ENCODE measurements at places on chromosomes 4 and X.
A peak's percentile ranks its signal among the peaks of the same experiment; 100 is the strongest.

GRCh38 chrX:123408821-123409737 is 225.0 kb downstream of the GRIA3 start:
- DNase-seq, result no peak

DNA sequence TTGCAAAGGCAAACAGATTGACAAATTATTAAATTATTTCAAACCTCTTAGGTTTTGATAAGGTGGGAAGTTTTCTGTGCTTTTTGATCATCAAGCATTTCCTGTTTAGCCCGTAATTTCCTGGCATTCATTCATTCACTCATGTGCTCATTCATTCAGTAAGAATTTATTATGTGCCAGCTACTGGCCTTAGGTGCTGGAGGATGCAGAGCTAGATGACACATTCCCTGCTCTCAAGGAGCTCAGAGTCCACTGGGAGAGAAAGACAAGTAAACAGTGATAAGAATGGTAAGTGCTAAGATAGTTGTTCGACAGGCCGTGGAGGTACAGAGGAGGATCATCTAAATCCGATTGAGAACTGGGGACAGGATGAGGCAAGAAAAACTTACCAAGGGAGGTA is 153.0 kb downstream of the DCTD start:
- no peak for DNase-seq

- DNase-seq, result no peak
Observed at GRCh38 chr4:48680848-48681568, 99.1 kb downstream of the FRYL start.

- peak; percentile 24 for DNase-seq
Observed at GRCh38 chrX:44903830-44904530, 31.0 kb downstream of the KDM6A start.

DNA sequence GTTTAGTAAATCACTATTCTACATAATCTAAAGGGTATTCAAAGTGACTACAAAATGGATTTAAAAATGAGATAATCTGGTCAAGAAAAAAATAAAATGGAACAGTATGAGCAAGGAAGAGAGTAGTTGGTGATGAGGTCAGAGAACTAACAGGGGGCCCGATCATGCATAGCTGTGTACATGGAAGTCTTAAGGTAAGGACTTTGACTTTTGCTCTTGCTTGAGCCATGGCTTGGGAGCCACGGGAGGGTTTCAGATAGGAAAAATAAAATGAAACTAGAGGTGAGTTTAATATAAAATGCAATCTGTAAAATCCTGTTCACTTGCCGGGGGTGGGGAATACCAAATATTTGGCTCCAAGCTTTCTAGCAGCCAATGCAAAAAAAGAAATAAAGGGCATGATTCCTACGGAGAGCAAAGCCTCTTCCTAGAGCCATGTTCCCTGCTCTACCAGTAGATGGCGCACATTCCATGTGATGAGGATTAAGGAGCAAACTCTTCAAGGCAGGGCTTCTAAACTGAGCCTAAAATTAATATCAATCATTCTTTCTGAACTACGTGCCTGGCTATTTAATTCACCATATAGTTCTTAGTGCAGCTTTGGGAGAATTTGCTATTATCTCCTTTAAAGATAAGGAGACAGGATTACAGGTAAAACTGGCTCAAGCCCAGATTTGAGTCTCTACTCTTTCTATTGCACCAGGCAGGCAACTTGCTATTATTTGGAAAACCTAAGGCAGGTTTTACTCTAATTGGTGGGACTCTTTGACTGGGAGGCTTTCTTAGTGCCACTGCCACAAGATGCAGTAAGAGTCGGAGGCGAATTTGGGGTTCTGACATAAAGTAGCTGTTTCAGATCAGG is 6.8 kb upstream of the CLCN5 start:
- DNase-seq, result peak; percentile 22

DNA sequence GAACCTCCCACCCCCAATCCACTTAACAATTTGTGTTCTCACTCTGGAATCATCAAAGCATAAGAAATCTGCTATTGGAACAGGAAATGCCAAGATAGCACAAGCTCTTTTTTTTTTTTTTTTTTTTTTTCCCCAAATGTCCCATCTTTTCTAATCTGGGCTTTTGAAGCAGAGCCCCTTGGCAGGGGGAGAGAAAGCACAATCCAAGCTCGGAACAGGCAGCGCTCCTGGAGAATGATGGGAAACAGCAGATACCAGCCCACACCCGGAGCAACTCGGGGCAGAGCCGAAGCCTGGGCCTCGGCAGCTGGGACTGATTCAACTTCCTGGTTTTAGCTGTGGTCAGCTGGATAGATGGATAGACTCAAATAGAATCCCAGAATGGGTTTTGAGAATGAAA is 235.1 kb downstream of the QDPR start:
- no peak for DNase-seq

GRCh38 chrX:132671229-132671641 is 182.4 kb upstream of the MBNL3 start:
- no peak for DNase-seq

DNA sequence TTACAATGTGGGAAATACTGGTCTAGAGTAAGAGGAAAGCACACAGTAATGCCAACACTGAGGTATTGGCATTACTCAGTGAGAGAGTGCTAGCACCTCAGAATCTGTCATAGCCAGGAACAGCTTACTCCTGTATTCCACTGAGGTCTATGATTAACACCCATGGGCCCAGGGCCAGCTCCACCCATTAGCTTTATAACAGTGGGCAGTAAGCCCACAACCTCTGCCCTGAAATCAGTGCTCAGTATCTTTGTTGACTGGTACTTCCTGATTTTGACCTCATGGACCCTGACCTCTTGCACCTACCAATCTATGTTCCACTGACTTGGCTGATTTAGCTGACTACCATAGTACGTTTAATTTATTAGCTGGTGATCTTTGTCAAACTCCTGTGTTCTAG is 56.1 kb downstream of the LANCL3 start:
- DNase-seq, result no peak

DNA sequence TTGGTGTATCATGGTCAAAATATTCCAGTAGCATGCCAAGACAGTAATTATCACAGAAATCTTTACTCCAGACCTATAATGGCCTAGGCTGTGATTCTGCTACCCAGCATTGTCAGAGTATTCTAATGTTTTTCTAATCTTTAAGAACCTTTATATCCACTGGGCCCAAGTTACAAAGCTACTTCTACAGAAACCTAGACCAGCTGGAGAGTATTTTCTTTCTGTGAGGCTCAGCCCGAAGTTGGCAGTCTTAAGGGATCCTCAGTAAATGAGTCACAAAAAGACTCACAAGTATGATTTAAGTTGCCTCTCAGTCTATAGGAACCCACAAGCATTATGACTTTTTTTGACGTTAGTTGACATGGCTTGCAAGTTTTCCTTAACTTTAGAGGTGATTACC is 638.5 kb upstream of the FAM241A start:
- no peak for DNase-seq

GRCh38 chr4:3387943-3388361 is 53.8 kb upstream of the HGFAC start:
- DNase-seq, result no peak

DNA sequence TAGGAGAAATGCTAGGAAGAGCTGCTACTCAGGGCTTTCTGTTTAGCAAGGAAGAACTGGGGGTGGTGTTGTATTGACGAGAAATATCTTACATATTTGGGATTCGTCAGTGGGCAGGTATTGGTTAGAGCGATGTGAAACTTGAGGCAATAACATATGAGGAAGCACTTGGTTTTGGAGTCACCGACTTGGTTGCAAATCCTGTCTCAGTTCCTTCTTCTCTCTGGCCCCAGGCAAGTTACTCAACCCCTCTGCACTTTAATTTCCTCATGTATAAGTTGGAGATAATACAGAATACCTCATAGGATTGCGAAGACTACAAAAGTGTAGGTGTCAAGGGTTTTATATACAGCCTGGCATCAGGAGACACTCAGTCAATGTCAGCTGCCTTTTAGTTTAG is 34.1 kb downstream of the GPAT3 start:
- no peak for DNase-seq

DNA sequence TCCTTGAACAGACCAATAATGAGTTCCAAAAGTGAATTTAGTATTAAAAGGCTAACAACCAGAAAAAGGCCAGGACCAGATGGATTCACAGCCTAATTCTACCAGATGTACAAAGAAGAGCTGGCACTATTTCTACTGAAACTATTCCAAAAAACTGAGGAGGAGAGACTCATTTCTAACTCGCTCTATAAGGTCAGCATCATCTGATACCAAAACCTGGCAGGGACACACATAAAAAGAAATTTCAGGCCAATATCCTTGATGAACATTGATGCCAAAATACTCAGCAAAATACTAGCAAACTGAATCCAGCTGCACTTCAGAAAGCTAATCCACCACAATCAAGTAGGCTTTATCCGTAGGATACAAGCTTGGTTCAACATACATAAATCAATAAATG is 35.8 kb upstream of the USP46 start:
- no peak for DNase-seq

DNA sequence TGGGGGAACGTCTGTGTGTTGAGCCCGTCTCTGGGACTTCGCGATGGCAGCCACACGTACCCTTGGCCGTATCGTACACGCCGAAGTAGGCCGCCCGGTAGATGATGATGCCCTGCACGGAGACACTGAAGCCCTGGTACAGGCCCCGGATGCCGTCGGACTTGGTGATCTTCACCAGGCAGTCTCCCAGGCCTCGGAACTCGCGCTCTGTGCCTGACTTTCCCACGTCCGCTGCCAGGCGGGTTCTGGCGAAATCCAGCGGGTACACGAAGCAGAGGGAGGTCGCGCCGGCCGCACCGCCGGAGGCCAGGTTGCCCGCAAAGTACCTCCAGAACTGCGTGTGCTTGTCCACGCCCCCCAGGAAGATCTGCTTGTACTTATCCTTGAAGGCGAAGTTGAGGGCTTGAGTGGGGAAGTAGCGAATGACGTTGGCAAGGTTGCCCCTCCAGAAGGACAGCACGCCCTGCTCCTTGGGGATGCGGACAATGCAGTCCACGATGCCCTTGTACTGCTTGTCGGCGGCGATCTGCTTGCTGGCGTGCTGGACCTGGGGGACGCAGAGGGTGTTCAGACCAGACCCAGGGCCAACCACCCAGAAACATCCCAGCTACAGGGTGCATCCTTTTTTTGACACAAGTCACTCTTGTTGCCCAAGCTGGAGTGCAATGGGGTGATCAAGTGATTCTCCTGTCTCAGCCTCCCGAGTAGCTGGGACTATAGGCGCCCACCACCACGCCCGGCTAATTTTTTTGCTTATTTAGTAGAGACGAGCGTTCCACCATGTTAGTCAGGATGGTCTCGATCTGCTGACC is 2.5 kb downstream of the SLC25A6 start:
- DNase-seq, result no peak

DNA sequence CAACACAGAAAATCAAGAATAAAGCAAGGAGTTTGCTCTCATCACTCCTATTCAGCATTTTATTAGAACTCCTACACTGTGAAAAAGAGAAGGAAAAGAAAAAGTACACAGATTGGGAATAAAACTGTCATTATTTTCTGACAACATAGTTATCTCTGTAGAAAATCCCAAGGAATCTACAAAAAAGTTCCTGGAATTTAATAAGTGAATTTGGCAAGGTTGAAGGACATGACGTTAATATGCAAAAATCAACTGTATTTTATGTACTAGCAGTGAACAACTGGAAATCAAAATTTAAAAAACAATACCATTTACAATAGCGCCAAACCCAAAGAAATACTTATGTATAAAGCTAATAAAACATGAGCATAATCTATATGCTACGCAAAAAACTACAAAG is 26.3 kb downstream of the CHIC2 start:
- DNase-seq, result no peak

DNA sequence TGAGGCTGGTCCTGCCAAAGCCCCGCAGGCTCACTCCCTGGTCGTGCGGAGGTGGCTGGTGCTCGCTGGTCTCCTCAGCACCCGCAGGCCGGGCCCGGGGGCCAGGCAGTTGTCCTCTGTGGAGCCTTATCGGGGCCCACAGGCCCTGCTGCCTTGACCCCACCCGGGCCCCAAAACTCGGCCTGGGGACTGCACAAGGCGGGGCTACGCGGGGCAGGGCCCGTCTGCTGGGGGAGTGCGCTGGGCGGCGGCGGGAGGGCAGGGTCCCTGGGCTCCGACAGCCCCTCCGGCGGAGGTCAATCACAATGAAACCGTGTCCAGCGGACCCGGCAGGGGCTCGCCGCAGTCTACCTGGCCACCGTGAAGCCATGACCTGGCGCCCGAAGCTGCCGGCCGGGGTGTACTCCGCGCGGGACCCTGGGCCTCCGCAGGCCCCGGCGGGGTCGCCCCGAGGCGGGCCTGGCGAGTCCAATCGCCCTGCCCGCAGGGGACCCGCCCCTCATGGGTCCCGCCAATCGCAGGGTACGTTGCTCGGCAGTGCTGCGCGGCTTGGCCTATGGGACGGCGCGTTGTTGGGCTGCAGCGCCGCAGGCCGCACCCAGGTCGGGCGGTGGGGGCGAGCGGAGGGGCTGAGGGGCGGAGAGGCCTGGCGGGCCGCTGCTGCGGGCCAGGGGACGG is at the start of gene ADD1:
ADD1 (plus strand) TSS at position 582 of the 678 bp plus-strand sequence. CDS start 32,072 bp downstream, outside the sequence.
- DNase-seq, result peak; percentile 85

- no peak for DNase-seq
Observed at GRCh38 chrX:151975228-151975593, 735 bp upstream of the GABRE start.

- DNase-seq, result no peak
Observed at GRCh38 chrX:1165535-1166196, 46.8 kb downstream of the CRLF2 start.

DNA sequence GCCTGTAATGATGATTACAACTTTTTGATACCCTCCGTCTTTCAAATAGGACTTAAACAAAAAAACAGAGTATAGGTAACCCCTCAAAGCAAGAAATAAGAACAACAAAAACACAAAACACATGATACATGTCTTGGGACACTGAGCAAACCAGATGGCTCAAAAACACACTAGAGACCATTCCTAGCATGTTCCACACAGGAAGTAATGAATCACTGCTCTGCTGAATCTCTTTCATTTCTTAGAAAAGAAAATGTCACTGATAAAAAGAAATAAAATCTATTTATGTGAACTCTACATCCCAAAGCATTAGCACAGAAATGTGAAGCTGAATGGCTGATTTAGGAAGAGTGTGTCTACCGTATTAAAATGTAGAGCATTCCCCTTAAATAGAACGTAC is 134.5 kb upstream of the IL15 start:
- no peak for DNase-seq

GRCh38 chr4:3834186-3834662 is 68.0 kb downstream of the ADRA2C start:
- DNase-seq, result no peak

DNA sequence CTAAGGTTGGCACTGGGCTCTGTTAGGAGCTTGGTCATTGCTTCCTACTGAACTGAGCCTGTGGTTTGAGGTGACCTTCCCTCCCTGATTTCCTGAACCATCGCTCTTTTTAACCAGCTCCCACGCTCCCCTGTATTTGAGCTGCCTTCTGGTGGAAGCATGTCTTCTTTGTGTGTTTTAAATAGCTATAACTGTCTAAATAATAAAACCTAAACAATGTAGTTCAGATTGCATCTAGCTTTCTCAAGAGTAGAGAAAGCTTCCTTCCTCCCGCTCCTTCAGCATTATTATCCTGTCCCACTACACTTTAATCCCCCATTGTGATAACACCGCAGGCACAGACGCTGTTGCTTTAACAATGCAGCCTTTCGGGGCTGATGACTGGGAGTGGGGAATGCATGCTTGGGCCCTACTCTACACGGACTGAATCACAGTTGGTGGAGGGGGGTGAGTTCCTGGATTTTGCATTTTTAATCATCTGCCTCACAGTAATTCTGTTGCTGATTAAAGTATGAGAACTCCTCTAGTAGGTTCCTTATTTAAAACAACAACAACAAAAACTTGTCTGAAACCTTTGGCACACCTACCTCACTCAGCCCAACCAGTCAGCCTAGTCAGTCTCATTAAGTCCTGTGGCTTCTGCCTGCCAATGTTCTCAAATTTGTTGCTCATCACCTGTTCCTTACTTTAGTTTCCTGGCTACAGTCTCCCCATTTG is 6.6 kb downstream of the SMS start:
- no peak for DNase-seq

GRCh38 chrX:153769158-153769864 is 5.3 kb downstream of the PLXNB3 start:
- DNase-seq, result peak; percentile 4
